ENCODE measurements at places on chromosomes 7 and 10. TPM values are rescaled to one million over a fixed set of nuclear protein-coding genes. Genes with fewer than 3 reads are reported as not detected.
A peak's percentile ranks its signal among the peaks of the same experiment; 100 is the strongest.

OPN4 gene
- not detected for total RNA-seq

RARRES2 gene
- total RNA-seq = 13.0 TPM

CCDC3 gene
- not detected for total RNA-seq

PTPRZ1 gene
- 5.8 TPM for total RNA-seq

- DNase-seq = no peak
Measured at GRCh38 chr7:18754766-18755165, 259.2 kb downstream of the HDAC9 start.

NPC1L1 gene
- 46.0 TPM for total RNA-seq

PAPOLB gene
- total RNA-seq = not detected

FKBP14 gene
- total RNA-seq = 26.2 TPM

- no peak for DNase-seq
Measured at GRCh38 chr7:23058408-23059096, 44.6 kb upstream of the HYCC1 start.

DNA sequence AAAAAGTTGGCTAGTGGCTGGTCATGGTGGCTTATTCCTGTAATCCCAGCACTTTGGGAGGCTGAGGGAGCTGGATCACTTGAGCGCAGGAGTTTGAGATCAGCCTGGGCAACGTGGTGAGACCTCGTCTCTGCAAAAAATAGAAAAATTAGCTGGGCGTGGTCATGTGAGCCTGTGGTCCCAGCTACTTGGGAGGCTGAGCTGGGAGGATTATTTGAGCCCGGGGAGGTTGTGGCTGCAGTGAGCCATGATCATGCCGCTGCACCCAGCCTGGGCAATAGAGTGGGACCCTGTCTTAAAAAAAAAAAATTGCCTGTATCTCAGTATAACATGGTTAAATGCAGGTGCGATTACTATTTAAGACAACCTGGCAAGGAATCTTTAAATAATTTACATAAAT, 61.0 kb downstream of the ADD3 start:
- no peak for DNase-seq

DNA sequence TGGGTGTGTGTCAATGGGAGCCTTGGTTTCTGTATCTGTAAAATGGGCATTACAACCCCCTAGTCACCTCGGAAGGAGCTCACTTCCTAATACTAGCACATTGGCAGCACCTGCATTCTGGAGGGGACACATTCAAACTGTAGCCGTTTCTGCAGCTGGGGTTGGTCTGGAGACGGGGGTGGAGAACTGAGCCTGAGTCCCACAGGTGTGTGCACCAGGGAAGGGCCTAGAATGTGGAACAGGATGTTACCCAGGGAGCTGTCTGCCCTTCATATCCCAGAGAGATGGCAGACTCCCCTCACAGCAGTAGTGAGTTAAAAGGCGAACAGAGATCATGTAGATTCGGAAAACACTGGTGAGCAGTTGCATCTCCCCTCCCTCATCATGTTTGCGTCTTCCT, 272.8 kb upstream of the ZNF32 start:
- DNase-seq = no peak

DNA sequence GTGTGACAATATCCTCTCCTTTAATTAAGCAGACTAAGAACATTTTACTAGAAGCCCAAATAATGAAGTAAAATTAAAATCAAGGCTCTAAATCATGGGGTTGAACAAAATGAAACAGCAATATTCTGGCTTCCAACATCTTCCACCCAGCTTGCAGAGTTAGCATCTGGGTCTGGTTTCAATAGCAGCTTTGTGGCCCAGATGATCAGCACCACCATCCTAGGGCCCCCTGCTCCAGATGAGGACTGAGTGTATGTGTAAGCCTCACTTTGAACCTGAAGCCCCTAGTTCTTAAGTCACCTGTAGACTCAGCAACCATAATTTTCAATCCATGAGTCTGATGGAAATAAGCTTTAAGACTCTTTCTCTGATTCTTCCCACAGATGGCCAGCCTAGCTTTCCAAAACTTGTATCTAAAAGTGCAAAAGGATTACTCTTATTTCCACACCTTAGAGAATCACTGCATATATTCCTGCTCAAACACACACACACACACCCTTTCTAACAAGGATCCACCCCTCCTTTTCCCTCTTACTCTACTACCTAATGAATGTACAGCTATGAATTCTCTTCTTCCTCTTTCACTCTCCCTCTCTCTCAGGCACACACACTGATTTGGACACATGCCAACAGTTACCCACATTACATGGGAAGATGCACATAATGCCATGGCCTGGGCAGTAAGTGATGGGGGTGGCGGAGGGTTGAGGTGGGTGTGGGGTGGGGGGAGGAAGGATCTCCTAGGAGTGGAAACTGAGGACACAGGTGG, 3.5 kb downstream of the DENND11 start:
- DNase-seq = no peak

ELOVL3 gene
- 0.27 TPM for total RNA-seq

GRCh38 chr10:4131407-4132215, 346.6 kb upstream of the KLF6 start:
- DNase-seq = no peak

GRCh38 chr10:79434821-79435251, 10.6 kb downstream of the ZCCHC24 start:
- no peak for DNase-seq

DNA sequence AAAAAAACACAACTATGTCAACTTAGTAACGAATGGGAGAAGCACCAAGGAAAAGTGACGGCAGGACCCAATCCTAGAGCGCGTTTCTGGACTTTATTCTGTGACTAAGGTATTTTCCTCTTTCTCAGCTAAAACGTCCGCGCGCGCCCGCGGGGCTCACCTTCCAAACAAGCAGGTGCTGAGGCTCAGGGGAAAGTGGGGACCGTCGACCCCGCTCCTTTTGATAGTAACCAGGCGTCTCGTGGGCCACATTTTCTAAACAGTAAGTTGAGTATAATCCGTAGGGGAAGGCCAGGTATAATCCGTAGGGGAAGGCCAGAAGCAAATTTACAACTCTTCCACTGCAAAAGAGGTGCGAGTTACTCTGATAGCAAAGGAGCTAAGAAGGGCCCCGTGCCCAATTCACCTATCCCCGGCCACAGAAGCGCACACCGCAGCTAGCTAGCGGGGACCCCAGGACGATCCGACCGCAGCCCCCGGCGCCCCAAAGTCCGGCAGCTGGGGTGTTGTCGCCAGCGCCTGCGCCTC, 743 bp downstream of the MKI67 start:
- no peak for DNase-seq

MEOX2 gene
- total RNA-seq = 12.6 TPM

DNA sequence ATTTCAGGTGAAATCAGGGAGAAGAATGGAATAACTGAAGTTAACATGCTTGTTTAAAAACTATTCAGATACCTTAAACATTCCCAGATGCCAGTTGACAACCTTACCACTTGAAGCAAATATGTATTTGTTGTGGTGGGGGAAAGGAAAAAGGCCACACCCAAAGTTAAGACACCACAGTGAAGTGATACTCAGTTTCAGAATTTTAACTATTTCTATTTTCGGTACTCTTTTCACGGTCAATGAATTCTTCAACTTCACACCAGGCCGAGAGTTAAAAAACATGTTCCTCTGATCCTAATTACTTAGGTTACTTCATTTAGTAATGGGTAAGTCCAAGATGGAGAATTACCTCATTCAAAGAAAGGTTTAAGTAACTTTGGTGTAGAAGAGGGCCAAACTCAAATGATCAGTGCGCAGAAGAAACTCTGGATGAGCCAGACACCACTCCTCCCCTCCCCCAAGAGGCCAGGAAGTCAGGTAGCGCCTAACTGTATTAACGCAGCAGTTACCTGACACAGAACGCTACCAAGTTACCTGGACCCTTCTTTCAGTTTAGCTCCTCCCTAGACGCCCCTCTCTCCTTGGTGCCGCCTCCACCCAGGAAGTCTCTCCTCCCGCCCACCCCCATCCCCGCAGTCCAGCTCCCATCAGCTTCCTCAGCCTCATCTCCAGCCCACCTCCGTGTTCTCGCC, 700 bp downstream of the MTPN start:
- DNase-seq = peak; percentile 15

GRCh38 chr7:131967216-131967730, 410.8 kb upstream of the PODXL start:
- DNase-seq = no peak

OR6B1 gene
- total RNA-seq = not detected

FAM25A gene
- not detected for total RNA-seq

DNA sequence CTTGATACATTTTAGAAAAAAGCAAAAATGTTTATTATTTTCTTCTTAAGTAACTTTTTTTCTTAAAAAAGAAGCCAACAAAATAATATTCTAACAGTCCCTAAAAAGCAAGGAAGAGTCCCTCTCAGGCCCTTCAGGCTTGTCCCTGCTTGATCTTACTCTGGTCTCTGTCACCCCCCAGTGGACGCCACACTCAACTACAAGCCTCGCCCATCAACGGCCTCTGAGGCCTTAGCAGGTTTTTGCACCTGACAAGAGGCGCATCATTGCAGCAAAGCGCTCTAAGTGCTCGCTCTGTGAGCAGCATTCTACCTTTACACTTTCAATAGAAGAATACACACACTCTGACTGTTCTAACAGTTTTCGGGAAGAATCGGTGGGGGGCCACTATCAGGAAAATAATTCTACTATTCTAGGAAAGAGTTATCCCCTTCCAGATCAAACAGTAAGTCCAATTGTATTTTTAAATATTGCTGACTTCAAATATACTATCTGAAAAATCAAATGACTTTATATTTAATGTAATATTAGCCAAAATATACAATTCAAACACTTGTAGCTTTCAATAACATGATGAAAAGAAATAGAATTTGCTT, 139.2 kb downstream of the USP6NL start:
- peak; percentile 74 for DNase-seq

DNA sequence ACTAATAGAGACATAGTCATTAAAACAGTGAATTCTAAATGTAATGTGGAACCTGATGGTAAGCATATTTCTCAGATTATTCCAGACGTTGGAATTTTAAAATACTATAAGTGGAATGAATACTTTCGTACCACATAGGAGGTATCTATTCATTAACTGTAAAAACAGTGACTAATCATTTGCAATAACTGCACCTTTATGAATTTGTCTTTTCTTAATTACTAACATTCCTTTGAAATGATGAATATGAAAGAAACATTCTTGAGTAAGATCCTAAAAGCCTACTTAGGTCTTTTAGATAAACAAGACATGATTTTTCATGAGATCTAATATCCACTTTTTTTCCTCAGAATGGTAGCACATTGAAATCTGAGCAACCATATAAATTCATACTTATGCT, 549.0 kb upstream of the LRRN3 start:
- DNase-seq = no peak

PDE6C gene
- total RNA-seq = not detected

DNA sequence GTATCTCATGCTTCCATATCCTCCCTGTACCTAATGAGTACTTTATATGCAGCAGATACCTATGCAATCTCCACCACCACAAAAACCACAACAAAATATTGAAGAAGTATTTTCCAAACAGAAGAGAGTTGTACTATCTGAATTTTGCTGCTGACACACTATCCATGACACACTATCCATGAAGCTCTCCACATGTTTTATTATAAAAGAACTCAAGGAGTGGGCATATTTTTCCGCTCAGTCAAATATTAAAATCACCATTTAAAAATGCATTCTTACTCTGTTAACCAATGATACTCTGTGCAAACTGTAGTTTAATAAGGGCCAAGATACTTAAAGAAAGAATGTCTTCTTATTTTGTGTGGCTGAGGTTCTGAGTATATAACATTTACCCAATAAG, 2.8 kb downstream of the BET1 start:
- DNase-seq = no peak

SPDYE8 gene
- total RNA-seq = not detected

DNA sequence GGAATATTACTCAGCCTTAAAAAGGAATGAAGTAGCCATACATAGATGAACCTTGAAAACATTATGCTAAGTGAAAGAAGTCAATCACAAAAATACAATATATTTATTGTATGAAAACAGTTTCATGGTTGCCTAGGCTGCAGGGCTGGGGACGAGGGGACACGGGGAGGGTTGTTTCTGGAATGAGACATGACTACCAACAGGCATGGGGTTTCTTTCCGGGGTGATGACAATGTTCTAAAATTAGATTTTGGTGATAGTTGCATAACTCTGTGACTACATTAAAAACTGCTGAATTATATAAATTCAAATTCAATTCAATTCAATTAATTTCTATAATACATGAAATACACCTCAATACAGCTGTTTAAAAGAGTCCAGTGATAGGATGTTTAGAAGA, 88.0 kb downstream of the ARHGAP22 start:
- DNase-seq = no peak

ANKRD30A gene
- total RNA-seq = not detected

ACTR3C gene
- total RNA-seq = 22.8 TPM

DNA sequence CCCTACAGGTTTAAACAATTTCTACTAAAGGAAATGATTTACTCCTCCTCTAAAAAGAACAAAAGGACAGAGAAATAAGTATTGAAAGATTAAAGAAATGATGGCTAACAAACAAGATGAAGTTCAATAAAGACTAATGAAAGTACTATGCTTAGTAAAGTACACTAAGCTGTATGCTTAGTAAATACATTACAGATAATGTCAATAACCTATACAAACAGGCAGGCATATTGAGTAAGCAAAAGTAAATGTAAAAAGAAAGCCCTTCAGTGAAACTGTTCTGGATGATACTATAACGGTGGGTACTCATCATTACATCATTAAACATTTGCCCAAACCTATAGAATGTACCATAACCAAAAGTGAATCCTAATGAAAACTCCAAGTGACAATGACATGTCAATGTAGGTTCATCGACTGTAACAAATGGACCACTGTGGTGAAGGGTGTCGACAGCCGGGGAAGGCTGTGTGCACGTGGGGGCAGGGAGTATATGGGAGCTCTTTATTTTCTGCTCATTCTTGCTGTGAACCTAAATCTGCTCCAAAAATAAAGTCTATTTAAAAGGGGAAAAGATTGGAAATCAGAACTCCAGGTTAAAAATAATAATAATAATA, 34.0 kb downstream of the CYTH3 start:
- DNase-seq = no peak

GRCh38 chr10:49610114-49610457, at the start of gene SLC18A3:
Gene SLC18A3, plus strand, starts transcription at chr10:49610310. Its CDS starts 431 bp downstream, at chr10:49610741.
- DNase-seq = no peak

DNA sequence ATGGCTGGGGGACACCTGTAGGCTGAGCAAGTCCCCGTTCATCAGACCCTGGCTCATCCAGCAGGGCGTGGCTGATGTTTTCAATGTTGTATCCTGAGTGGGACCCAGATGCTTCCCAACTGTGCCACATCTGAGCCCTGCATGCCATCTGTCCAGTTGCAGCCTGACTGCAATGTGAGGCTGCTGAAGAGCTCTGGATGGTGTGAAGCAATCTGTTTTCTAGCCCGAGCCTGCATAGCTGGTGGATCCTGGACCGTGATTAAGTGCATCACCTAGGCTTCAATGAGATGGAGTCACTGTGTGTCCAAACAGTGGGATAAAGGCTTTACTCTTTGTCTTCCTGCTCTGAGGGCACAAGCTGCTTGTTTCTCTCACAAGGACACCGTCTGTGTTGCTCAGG, 99.8 kb downstream of the TCF7L2 start:
- DNase-seq = no peak

GRCh38 chr7:84384417-84384816, 189.8 kb upstream of the SEMA3A start:
- no peak for DNase-seq

ENTPD1 gene
- 0.92 TPM for total RNA-seq
